NCI-H1048 (cell line): ENCODE measurements at places on chromosomes 13 and 19.

DNA sequence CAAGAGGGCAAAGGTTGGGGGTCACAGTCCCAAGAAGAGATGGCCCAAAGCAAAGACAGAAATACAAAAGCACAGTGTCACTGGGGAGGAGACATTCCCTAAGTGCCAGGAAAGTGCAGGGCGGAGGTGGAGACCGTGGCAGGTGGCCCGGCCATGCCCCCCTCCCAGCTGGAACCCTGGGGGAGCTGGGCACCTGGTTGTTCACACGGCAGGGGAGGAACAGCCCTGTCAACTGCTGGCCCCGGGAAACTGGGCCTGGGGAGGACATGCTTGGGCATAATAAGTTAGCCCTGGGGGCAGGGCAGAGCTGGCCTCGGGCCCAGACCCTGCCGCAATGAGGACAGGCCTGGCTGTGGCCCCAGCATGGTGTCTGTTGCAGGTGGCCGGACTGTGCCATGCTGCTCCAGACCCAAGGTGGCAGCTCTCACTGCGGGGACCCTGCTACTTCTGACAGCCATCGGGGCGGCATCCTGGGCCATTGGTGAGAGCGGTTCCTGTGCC, 7.4 kb downstream of the HPN start:
- DNase-seq, result no peak

DNA sequence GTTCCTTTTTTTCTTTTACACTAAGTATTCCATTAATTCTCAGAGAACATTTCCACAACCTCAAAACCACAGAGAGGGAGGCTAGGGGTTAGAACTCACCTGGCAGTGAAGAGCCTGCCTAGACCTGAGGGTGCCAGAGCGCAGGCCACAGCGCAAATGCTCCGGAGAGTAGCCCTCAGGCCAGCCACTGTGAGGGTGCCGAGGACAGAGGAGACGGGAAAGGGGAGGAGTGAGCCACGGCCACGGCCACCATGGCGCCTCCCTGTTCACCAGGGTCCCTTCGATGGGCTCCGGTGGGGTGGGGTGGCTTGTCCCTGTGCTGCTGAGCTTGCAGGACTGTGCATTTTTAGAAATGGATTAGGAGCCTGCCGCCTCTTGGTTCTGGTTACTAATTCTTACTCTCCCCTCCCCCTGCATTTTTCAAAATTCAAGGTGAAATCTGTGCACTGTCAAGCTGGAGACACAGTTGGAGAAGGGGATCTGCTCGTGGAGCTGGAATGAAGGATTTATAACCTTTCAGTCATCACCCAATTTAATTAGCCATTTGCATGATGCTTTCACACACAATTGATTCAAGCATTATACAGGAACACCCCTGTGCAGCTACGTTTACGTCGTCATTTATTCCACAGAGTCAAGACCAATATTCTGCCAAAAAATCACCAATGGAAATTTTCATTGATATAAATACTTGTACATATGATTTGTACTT, 58.8 kb downstream of the GGACT start:
- DNase-seq, result no peak

DNA sequence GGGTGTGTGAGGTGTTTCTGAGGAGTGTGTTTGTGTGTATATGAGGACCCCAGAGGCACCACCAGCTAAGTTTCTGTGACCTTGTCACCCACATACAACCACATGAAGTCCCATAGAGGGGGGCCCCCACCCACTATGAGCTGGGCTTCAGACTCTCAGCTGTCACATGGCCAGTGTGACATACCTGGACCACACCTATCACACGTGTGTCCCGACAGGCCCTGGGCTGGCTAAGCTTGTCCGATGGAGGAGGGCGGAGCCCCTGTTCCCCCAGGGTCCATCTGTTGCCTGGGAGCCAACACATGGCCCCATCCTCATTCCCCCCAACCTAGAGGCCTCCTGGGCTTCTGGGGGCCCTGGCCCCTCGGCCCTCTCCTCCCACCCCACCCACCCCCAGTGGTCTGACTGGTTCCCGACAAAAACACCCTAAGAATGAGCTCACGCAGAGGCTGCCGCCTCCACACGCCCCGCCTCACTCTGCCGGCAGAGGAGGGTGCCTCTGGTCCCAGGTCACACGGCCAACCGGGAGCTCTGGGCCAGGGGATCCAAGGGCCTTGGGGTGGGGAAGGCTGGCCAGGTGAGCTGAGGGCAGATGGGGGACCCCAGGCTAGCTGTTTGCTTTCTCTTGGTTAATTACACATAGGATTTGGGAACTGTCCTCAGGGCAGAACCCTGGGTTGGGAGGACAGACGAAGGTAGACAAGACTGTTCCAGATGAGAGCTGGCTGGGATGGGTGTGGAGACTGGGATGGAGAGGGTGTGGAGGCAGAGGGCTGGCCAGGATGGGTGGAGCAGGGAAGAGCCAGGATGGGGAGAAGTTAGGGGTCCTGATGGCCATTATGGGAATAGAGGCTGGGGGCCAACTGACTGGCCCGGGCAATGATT, 4.3 kb downstream of the KLC3 start:
- DNase-seq, result no peak

- DNase-seq, result no peak
Observed at GRCh38 chr19:35509861-35510625, 3.4 kb downstream of the DMKN start.

DNA sequence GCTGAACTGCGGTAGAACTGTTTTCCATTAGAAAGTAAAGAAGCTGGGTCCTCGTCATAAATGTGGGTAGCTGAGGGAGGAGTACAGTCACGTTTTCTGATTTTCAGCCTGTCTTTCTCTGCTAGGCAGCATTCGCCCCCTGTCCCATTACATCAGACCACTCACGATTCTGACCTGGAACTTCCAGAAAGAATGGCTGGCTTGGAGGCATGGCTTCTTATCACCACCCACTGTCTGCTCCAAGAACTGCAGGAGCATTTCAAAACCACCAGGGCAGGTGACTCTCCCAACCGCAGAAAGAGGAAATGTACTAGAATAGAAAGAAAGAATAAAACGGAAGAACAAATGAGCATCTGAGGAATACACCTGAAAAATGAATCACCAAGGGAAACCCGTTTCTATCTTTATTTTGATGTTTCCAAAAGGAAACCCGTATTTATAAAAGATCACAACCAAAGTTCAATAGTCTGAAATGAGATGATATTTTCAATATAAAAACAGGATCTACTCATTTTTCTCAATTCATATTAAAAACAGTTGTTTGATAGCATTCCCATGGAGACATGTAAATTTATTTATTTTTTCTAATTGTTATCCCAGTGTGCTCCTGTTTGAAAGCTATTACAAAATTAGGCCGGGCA, 22.1 kb upstream of the POMP start:
- peak; percentile 39 for DNase-seq

DNA sequence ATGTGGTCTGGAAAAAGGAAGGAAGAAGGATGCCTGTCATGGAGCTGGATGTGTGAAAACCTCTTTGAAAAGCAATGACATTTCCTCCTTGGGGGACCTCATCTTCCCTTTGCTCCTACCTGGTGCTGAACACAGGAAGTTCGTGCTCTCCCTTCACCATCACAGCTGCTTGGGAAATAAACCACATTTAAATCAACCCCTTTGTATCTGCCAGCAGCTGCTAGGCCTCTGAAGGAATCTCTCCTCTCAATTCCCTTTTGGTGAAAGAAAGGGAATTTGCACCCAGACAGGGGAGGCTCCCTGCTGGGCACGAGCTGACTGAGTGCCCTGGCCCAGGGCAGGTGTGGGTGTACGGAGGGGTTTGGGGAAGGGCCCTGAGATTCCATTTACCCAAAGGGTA, 437.7 kb downstream of the TSHZ3 start:
- no peak for DNase-seq

- DNase-seq, result no peak
Observed at GRCh38 chr13:99334221-99334620, 27.0 kb upstream of the GPR183 start.

DNA sequence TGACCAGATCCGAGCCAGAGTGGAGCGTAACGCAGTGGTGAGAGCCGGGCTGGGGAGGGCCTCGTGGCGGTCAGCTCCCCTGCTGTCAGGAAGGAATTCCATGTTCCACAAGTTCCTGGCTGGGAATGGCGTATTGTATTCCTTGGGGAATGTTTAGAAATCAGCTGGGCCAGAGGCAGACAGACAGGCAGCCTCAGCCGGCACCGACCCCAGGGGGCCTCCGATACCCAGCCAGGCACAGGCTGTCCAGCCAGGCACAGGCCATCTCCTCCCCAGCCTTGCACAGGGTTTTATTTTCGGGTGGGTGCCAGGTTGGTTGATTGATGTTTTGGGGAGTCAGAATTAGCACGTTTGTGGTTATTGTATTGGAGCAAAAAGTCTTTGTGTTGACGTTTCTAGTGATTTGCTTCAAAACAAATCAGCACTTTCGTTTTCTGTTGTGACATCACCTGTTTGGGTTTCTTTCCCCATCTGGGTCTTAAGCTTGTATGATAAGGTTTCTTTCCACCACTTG, 126.6 kb upstream of the MCF2L start:
- DNase-seq, result no peak

- DNase-seq, result no peak
Observed at GRCh38 chr19:1758231-1758577, 4.9 kb downstream of the ONECUT3 start.

DNA sequence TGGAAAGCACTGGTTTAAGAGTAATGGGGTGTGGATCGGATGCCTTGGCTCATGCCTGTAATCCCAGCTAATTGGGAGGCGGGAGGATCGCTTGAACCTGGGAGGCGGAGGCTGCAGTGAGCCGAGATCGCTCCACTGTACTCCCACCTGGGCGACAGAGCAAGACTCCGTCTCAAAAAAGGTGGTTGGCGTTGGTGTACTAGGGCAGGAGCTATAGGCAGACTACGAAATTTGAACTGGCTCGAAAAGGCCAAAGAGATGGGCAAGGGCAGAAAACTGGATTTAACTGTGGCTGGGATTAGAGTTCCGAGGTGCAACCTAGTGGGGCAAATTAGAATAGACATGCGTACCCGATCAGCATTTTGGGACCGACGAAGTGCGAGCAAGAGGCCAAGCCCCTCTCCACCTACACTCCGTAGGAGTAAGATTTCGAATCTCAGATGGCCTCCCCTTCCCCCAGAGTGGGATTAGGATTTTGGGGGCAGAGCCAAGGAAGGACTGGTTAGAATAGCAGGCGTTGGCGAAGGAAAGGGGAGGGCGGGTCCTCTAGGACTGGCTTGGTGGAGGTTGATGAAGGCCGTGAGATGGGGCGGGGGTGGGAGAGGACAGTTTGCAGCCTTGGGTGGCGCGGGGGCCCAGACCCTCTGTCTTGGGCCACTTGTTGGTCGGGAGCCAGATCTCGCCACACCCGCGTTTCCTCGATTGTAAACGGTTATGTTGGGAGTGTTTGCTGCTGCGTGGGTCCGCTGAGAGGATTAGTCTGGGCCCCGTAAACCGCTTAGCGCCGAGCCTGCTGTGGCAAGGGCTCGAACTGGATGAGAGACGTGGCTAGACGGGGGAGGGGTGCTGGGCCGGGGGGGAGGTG, 2.0 kb upstream of the INAFM1 start:
- DNase-seq, result no peak

DNA sequence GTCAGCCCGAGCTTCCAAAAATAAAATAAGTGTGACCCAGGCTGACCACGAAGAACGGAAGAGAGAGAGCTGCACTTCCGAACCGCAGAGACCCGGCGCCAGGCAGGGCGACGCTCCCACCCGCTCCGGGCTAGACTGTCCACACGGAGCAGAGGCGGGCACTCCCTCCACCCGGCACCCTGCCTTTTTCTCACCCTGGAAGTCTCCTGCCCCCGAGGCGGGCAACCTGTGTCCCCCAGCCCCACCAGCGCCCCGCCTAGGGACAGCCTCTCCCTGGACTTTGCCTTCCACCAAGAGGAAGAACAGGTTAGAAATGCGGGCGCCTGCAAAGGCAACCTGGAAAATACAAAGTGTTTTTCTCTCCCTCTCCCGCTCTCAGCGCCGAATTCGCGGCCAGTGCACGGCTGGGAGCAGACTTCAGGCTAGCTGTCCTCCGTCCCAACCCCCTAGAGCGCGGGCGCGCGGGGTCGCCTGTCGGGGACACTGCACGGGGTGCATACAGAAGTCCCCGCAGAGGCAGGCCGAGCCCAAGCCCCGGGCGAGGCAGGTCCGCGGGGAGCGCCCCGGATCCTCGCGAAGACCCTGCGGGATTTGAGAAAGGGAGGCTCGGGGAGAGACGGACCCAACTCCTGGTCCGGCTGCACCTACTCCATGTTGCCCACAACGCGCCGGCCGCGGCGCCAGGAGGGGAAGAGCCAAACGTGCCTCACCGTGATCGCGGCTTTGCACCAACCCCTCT, 845 bp downstream of the SPRY2 start:
- no peak for DNase-seq

GRCh38 chr13:97526556-97526955, 92.6 kb downstream of the RAP2A start:
- no peak for DNase-seq

GRCh38 chr13:39913339-39913738, 257.9 kb downstream of the COG6 start:
- no peak for DNase-seq

GRCh38 chr19:15424692-15425272, 6.0 kb upstream of the AKAP8L start:
- DNase-seq, result no peak

DNA sequence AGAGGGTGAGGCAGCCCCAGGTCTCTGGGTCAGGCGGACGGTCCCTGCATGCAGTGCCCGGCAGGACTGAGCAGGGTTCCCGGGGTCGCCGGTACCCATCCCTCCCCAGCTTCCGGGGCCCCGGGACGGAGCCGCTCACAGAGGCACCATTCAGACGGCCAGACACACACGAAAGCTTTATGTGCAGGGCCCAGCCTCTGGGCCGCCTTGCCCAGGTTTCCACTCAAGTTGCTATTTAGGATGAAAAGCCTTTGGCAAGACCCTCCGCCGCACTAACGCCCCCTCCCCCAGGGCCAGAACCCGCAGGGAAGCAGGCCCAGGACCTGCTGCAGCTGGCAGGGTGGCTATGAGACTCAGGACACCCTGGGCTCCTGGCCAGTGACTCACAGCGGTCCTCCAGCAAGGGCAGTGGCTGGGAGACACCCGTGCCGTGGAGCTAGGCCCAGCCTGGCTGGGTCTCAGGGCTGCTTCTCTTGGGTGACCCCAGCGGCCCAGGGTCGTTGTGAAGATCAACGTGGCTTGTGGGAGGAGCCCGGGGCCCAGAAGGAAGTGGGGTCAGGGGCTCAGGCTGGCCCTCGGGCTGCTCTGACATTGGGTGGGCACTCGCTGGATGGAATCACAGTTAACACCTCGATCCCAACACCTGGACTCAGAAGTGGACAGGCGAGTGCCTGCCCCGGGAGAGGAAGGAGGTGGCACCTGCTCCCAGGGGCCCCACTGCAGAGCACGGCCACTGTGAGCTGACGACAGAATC, 4.8 kb downstream of the C19orf25 start:
- DNase-seq, result no peak

DNA sequence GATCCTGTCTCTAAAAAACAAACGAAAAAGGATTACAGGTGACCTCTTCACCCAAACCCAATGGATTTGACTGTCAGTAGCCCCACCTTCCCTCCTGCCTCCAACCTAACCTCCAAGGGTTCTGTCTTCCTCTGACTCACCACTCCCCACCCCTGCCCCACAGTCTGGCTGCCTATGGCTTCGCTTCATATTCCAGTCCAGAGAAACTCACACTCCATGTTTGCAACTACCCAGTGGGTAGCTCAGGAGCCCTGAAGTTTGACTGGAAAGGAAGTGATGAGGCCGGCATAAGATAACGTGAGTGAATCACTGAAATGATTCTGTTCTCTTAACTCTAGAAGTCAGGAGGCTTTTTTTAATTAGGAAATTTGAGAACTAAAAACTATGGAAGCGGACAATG, 303.9 kb downstream of the FOXO1 start:
- no peak for DNase-seq
